ENCODE measurements at places on chromosomes 5 and 9. TPM values are rescaled to one million over a fixed set of nuclear protein-coding genes. Genes with fewer than 3 reads are reported as not detected.

DNA sequence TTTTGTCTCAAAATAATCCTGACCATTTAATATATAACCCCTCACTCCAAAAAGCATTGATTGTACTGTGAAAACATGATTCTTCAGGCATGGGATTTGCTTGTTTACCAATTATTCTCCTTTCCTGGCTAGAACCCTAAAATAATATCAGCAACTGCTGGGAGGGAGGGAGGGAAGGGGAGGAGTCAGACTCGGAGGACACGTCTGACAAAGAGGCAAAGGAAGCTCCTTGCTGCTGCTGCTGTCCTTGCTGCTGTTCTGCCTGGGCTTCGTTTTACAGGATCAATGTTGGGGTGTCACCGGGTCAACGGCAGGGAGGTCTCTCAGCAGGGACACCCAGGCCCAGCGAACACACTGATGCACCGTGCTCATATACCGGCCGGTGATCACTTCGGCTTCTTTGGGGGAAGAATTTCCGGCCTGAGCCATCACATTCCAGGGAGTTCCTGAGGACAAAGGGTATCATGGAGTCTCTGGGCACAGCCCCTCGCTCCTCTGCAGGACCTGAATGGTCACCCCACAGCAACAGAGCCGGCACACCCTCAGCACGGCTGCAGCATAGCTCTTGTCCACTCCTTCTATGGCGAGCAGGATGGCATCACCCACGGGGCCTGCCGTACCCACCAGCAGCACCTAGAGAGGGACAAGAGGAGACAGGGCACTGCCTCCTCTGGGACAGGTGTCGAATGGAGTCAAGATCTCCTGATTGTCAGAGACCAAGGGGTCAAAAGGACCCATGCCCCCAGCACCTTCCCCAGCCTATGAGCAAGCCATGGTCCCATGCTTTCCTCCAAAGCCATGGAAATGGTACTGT lies 27.9 kb downstream of the MED10 start:
- DNase-seq = no peak

GRCh38 chr9:133321411-133321935 lies 14.5 kb downstream of the SURF6 start:
- DNase-seq = no peak

DNA sequence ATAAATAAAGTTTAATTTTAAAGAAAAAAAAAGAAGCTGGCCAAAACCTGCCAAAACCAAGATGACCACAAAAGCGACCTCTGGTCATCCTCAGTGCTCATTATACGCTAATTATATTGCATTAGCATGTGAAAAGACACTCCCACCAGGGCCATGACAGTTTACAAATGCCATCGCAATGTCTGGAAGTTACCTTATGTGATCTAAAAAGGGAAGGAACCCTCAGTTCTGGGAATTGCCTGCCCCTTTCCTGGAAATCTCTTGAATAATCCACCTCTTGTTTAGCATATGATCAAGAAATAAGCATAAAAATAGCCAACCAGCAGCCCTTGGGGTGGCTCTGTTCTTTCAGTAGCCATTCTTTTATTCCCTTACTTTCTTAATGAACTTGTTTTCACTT lies 178.3 kb upstream of the MAP1B start:
- DNase-seq = no peak

DNA sequence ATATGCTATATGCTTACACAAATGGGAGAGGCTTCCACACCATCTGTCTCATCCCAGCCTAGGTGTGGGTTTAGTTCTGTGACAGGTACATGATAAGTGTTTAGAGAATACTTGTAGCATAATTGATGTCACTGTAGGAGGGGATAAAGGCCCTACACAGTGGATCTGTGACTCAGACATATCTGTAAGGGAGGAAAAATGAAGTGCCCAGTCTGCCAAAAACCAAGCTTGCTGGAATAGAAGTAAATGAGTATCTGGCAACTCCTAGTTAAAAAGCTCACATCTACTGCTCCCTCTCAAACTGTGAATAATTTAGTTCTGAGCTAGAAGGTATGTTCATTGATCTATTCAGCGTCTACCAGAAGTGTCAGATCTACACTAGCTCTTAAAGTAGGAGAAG lies 38.9 kb upstream of the FAM174A start:
- DNase-seq = no peak

GRCh38 chr5:22044229-22044628 lies 808.9 kb downstream of the CDH12 start:
- DNase-seq = no peak

The GLRA1 gene
- not detected for total RNA-seq
